ENCODE measurements at places on chromosomes 13 and 19.

- no peaks in the 10 kb centered on the region for H3K36me3 ChIP-seq
- H3K4me1 ChIP-seq = peaks cover 3% of the 10 kb centered on the region
- H3K4me3 ChIP-seq = no peak overlapping the region
- no peaks in the 10 kb centered on the region for H3K27me3 ChIP-seq
- no peak overlapping the region for H3K27ac ChIP-seq
These were observed 141.6 kb downstream of the RXFP2 start for GRCh38 chr13:31880851-31881494.

DNA sequence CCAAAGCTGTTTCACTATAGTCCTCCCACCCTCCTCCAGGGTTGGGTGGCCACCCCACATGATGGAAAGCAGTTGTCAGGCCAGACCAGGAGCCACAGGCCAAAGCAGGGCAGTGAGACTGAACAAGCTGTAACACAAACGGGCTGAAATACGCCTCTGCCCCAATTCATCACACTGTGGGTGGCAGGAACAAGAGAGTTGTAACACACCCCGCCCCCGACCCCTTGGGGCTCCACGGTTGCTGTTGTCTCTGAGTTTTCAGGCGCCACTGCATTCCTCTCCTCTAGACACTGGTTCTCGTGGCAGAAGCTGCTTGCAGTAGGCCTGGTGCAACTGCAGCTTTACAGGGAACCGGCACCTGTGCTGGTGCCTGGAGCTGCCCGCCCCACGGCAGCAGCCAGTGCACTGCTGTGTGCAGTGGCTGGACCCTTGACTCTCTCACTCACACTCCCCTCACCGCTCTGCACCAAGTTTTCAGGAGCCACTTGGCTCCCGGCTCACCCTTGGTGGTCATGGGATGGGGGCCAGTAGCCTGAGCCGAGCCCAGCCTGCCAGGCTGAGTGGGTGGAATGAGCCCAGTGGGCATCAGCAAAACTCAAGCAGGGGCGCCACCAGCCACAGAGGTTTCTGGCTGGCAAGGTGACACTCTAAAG lies 1314.5 kb upstream of the MIR17HG start:
- no peak overlapping the region for H3K4me3 ChIP-seq
- H3K4me1 ChIP-seq = no peaks in the 10 kb centered on the region
- no peaks in the 10 kb centered on the region for H3K36me3 ChIP-seq
- no peak for DNase-seq

GRCh38 chr13:46211483-46212351 lies at the start of gene LRRC63:
Gene LRRC63, plus strand, starts transcription at chr13:46211928. Its CDS starts 1,107 bp downstream, at chr13:46213035.
- no peak within 1 kb of the TSS for H3K27ac ChIP-seq
- peak; percentile 80 for DNase-seq
- no peaks in the 10 kb centered on the region for H3K36me3 ChIP-seq
- peak within 1 kb of the TSS; percentile 47 for H3K4me3 ChIP-seq
- peaks cover 8% of the 10 kb centered on the region for H3K4me1 ChIP-seq

- no peaks in the 10 kb centered on the region for H3K4me1 ChIP-seq
- no peak overlapping the region for H3K4me3 ChIP-seq
- no peaks in the 10 kb centered on the region for H3K27me3 ChIP-seq
- DNase-seq = no peak
These were observed 32.7 kb upstream of the POMP start for GRCh38 chr13:28626266-28626665.

GRCh38 chr13:47421525-47421924 lies 524.7 kb upstream of the HTR2A start:
- H3K4me3 ChIP-seq = no peak overlapping the region
- no peak for DNase-seq
- no peaks in the 10 kb centered on the region for H3K4me1 ChIP-seq
- H3K36me3 ChIP-seq = no peaks in the 10 kb centered on the region
- H3K27ac ChIP-seq = no peak overlapping the region
- no peaks in the 10 kb centered on the region for H3K27me3 ChIP-seq

DNA sequence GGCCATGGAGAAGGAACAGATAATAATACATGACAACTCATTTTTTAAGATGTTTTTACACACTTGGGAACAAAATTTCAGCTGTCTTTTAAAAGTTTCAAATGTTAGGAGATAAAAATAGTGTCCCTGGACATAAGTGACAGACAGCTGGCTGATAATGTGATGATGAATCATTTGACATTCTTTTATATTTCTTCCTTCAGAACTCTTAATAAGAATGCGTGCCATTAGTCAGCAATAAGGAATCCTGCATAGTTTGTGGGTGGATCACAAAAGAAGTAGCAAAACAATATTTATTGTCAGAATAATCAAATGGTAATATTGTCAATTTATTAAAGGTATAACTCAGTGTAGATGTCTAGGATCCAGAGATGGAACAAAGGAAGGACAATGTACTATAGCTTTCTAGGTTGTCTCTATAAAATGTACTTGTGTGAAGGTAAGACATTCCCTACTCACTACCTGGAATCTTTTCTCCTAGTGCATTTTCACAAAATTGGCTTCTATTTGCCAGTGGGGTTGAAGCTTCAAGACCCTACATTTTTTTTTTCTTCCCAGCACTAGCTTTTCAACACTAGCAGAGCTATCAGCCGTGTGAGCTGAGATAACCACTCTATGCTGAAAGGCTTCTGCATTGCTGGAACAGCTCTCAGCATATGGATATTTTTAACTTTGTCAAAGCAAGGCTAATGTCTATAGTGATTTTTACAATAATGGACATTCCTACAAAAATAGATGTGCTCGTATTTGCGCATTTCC lies 175.6 kb upstream of the SLITRK6 start:
- DNase-seq = no peak
- no peak overlapping the region for H3K27ac ChIP-seq
- no peaks in the 10 kb centered on the region for H3K4me1 ChIP-seq
- no peak overlapping the region for H3K4me3 ChIP-seq
- H3K27me3 ChIP-seq = no peaks in the 10 kb centered on the region

DNA sequence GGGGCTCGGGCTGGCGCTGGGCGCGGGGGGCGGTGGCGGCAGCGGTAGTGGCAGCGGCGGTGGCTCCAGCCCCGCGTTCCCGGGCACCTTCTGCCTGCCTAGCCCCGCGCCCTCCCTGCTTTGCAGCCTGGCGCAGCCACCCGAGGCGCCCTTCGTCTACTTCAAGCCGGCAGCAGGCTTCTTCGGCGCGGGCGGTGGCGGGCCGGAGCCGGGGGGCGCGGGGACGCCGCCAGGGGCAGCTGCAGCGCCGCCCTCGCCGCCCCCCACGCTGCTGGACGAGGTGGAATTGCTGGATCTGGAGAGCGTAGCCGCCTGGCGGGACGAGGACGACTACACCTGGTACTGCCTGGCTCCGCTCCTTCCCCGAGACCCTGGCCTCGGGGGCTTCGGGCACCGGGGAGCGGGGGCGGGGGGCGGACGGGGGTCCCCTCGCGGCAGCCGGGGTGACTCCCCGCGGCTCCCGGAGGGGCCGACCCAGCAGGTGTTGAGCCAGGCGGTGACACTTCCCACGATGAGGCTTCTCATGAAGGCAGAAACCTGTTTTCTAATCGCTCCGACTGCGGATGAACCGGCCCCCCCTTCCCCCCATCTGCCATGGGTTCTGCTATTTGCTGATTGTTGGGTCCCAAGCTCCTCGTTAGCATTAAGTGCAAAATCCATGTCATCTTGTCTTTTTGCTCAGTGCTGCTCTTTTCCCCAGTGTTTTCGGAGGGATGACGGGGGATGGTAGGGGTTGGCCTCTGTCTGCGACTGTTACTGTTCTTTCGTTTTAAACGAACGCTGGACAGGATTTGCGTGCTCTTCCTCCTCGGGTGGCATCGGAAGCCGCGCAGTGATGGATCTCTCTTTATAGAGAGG lies 943 bp downstream of the SLAIN1 start:
- peak overlapping the region; percentile 44 for H3K4me3 ChIP-seq
- H3K27me3 ChIP-seq = peaks cover 16% of the 10 kb centered on the region
- H3K4me1 ChIP-seq = peaks cover 11% of the 10 kb centered on the region
- DNase-seq = peak; percentile 42
- no peaks in the 10 kb centered on the region for H3K36me3 ChIP-seq

GRCh38 chr19:50458396-50459066 lies 17.8 kb upstream of the EMC10 start:
- DNase-seq = no peak
- no peak overlapping the region for H3K27ac ChIP-seq
- H3K27me3 ChIP-seq = peaks cover 21% of the 10 kb centered on the region
- no peak overlapping the region for H3K4me3 ChIP-seq

DNA sequence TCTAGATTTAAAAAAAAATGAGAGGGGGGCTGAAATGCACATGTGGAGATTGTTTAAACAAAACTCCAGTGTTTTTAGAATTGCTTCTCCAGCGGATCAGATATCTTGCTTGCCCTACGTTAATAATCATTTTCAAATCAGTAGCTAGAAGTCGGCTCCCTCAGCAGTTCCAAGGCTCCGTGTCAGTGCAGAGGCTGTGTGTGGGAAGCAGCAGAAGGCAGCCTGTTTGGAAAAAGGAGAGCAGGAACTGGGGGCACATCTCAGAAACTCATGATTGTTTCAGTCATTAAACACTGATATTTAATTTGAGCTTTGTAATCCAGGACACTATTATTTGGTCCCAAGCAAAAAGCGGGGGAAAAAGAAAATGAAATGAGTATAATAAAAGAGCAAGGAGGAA lies 50.9 kb downstream of the SOX21 start:
- H3K27ac ChIP-seq = no peak overlapping the region
- peaks cover 11% of the 10 kb centered on the region for H3K27me3 ChIP-seq
- no peak overlapping the region for H3K4me3 ChIP-seq
- no peak for DNase-seq
- no peaks in the 10 kb centered on the region for H3K36me3 ChIP-seq
- H3K4me1 ChIP-seq = no peaks in the 10 kb centered on the region

DNA sequence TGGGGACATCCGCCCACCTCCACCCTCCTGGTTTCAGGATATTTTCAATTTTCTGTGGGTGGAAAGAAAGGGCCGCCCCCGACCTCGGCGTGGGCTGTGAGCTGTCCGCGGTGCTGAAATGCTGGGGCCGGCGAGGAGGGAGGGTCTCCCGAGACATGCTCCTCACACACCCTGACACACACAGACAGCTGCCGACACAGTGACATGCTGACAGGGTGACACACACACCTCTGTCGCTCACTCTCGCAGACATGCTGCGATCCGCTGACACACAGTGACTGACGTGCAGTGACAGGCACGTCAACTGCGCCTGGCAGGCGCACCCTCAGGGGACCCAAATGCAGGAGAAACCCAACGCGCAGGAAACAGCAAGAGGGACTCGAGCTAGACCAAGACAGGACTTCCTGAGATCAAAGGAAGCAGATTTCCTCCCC lies 25.1 kb upstream of the MEIS3 start:
- DNase-seq = no peak
- H3K27me3 ChIP-seq = peaks cover 73% of the 10 kb centered on the region
- H3K4me1 ChIP-seq = no peaks in the 10 kb centered on the region
- no peaks in the 10 kb centered on the region for H3K36me3 ChIP-seq
- H3K27ac ChIP-seq = no peak overlapping the region
- H3K4me3 ChIP-seq = no peak overlapping the region

- H3K36me3 ChIP-seq = no peaks in the 10 kb centered on the region
- DNase-seq = no peak
- H3K27ac ChIP-seq = no peak overlapping the region
- no peak overlapping the region for H3K4me3 ChIP-seq
- no peaks in the 10 kb centered on the region for H3K27me3 ChIP-seq
These were observed 86.3 kb downstream of the NBEA start for GRCh38 chr13:35028338-35028867.

DNA sequence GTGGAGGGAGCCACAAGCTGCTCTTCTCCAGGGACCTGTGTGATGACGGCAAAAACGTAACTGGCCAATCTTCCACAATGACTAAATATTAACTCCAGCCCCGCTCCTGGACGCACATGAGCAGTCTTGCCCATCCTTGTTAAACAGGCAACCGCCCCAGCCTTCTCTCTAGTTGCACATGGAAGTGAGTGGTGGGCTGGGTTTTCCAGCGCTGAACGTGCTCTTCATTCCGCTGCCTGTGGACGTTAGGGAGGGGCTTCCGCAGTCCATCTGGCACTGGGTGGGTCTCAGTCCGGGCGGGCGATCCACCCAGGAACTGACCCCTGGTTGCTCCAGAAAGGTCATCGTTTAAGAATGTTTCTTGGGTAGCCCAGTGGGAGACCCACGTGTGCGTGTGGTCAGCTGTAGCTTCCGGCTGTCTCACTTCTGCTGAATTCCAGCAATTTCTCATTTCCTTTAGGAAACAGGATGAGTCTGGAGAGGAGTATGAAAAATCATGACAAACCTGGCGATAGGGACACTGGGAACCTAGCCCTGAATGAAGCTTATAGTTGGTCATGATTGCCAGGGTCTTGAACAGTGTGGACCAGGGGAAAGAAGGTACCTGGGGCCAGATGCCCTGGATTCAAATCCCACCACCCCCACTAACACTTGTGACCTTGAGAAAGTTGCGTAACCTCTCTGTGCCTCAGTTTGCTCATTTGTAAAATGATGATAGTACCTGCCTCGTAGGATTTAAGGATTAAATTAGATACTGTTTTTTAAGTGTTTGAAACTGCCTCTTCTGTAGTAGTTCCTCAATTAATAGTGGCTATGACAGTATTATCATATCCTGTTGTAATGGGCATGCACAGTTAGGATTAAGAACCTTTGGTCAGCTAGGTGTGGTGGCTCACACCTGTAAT lies 92.6 kb downstream of the SIPA1L3 start:
- H3K4me3 ChIP-seq = no peak overlapping the region
- peaks cover 2% of the 10 kb centered on the region for H3K36me3 ChIP-seq
- peak overlapping the region; percentile 88 for H3K27ac ChIP-seq
- H3K4me1 ChIP-seq = peaks cover 33% of the 10 kb centered on the region
- DNase-seq = peak; percentile 94
- no peaks in the 10 kb centered on the region for H3K27me3 ChIP-seq

DNA sequence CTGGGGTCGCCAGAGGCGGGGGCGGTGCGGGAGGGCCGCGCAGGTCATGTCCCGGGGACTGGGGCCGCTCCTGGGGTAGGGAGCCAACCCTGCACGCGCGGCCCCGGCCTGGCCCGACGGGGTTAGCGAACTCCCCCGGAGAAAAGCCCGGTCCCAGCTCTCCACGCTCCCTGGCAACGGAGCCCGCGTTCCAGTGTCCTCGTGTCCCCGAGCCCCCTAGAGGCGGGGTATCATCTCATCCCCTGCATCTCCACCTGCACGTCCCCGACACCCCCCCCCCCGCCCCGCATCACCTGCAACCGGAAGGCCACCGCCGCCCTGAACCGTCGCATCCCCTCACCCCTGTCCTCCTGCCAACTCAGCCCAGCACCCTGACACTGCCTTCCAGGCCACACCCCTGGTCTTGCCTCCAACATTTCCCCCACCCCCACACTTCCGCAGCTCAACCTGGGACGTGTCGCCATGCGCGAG lies 2.7 kb downstream of the WDR88 start:
- no peak for DNase-seq
- H3K4me3 ChIP-seq = no peak overlapping the region
- H3K4me1 ChIP-seq = no peaks in the 10 kb centered on the region
- H3K36me3 ChIP-seq = peaks cover 13% of the 10 kb centered on the region
- H3K27me3 ChIP-seq = peaks cover 14% of the 10 kb centered on the region

All from muscle of leg (tissue), 16 donors.